ENCODE measurements at places on chromosomes 5 and 9.

- no peak for DNase-seq
Measured at GRCh38 chr5:50853151-50853550, 186.7 kb downstream of the PARP8 start.

DNA sequence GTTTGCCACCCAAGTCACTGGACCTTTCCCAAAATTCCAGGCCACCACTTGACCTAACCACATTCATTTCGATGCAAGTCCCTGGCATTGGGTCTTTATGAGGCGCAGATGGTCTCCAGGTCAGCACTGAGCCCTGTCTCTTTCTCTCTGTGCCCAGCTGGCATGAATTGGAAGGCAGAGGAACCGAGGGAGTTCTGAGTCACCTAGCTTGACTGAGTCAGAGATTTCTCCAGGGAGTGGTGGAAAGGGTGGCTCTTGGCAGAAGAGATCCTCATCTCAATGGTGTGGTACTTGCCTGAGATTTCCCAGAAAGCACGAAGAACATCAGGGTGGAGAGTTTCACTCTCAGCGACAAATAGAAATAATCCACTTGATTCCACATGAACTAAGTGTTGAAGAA, 43.8 kb downstream of the WDR36 start:
- no peak for DNase-seq

GRCh38 chr5:167158588-167158987, 1132.9 kb upstream of the WWC1 start:
- no peak for DNase-seq

- no peak for DNase-seq
Measured at GRCh38 chr9:136199391-136200288, 5.3 kb downstream of the LHX3 start.

- DNase-seq = no peak
Measured at GRCh38 chr5:156764176-156764971, 85.7 kb upstream of the PPP1R2B start.

- no peak for DNase-seq
Measured at GRCh38 chr5:14849516-14850294, 21.9 kb downstream of the ANKH start.

- no peak for DNase-seq
Measured at GRCh38 chr5:154265197-154265773, 74.8 kb downstream of the GALNT10 start.

GRCh38 chr9:135971892-135972291, 10.7 kb upstream of the UBAC1 start:
- peak; percentile 23 for DNase-seq

GRCh38 chr9:128005923-128006322, 25.1 kb upstream of the EEIG1 start:
- no peak for DNase-seq

DNA sequence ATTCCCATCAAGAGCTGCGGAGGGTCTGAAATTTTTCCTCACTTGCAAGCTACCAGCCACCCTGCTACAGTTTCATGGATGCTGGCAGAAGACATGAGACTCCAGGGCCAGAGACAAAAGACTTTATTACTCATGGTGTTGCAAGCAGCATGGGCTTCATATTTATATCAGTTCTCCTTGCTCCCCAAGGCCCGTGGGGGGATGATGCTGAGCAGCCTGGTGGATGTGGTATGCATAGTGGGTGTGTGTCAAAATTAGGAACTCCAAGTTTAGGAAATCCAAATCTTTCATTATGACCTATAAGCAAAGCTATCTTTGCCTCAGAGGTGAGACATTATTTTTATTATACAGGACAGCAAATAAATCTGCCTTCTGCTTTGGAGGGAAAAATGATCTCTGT, 105.7 kb upstream of the ALDH1B1 start:
- DNase-seq = no peak

DNA sequence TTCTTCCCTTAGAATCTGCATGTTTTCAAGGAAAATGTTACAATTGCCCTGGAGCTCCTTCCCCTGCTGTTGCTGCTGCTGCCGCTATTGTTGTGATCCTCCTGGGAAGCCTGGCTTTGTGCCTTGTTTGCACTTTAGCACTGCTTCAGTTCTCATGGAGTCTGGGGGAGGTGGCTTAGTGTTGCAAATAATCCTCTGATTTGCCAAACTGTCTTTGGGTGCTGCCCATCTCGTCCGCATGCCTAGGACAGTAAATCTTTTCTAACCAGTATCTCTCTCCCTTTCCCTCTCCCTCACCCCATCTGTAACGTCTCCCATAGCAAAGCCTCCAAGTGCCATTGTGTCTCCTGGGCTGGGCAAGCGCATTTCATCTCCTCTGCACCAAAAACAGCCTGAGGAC, 30.3 kb downstream of the FAM240B start:
- DNase-seq = no peak

- no peak for DNase-seq
Measured at GRCh38 chr5:53037141-53037859, 48.1 kb downstream of the ITGA2 start.

All from activated T-cell treated with anti-CD3 and anti-CD28 coated beads, Interleukin-2, amount 50 U/mL, for 4 hours (primary cell).